ENCODE measurements at places on chromosomes 5 and 9. TPM values are rescaled to one million over a fixed set of nuclear protein-coding genes. Genes with fewer than 3 reads are reported as not detected.

OLFM1 gene
- 134 TPM for polyA plus RNA-seq

RLN2 gene
- not detected for polyA plus RNA-seq

SLC6A19 gene
- polyA plus RNA-seq: not detected

IFNA21 gene
- polyA plus RNA-seq: not detected

CARTPT gene
- not detected for polyA plus RNA-seq

SHROOM1 gene
- 0.84 TPM for polyA plus RNA-seq

SEMA6A gene
- polyA plus RNA-seq: 6.6 TPM

CDH10 gene
- polyA plus RNA-seq: 7.6 TPM

IRGM gene
- not detected for polyA plus RNA-seq

CD72 gene
- polyA plus RNA-seq: not detected

FOXD4L5 gene
- 0.06 TPM for polyA plus RNA-seq

TRIM36 gene
- polyA plus RNA-seq: 122 TPM

SUSD3 gene
- not detected for polyA plus RNA-seq

PDLIM4 gene
- polyA plus RNA-seq: not detected

SPACA9 gene
- polyA plus RNA-seq: 4.6 TPM

FOXI1 gene
- not detected for polyA plus RNA-seq

STKLD1 gene
- polyA plus RNA-seq: 1.1 TPM

CER1 gene
- not detected for polyA plus RNA-seq

PIGO gene
- polyA plus RNA-seq: 7.9 TPM

SAPCD2 gene
- polyA plus RNA-seq: 0.22 TPM

C5orf58 gene
- polyA plus RNA-seq: not detected

GPX8 gene
- polyA plus RNA-seq: 0.20 TPM

DMGDH gene
- polyA plus RNA-seq: 0.70 TPM

CNTNAP3 gene
- 7.6 TPM for polyA plus RNA-seq

SIL1 gene
- polyA plus RNA-seq: 72.2 TPM

LCN15 gene
- not detected for polyA plus RNA-seq

TSSK1B gene
- polyA plus RNA-seq: not detected
